Psoas muscle (tissue), 8 donors: ENCODE measurements at places on chromosomes 1 and 21. TPM values are rescaled to one million over a fixed set of nuclear protein-coding genes. Genes with fewer than 3 reads are reported as not detected.

DNA sequence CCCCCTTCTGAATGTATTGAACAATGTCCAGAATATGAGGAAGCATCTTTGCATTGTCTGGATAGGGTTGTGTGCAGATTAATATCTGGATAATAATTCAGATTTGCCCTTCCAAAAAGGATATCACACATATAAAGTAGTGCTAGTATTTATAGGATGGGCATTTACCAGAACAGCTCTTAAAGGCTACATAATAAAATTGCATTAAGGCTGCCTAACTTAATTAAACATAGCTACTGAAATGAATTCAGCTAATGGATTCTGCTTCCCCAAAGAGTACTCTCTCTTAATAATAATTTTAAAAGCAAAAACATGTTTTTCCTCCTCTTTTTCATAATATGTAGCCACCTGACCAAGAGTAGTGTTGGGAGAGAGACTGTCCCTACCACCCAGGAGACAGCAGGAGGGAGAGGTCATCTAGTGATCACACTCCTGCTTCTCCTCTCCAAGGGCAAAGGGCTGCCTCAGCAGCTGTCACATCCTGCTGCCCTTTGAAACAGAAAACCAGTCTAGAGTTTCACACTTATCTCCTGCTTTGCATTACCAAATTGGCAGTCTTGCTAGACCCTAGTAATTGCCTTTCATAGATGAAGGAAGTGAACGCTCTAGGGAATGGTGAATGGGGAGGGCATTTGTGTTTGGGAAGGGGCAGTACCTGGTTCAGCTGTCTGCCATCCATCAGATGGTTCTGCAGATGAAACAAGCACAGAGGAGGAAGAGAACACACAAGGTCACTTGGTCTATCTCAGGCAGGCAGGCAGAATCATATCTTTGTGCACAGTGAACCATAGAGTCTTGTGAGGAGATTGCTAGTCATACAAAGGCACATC is 29.3 kb upstream of the DDAH1 start:
- no peak for DNase-seq

ASCL5 gene
- total RNA-seq, result 0.26 TPM

DNA sequence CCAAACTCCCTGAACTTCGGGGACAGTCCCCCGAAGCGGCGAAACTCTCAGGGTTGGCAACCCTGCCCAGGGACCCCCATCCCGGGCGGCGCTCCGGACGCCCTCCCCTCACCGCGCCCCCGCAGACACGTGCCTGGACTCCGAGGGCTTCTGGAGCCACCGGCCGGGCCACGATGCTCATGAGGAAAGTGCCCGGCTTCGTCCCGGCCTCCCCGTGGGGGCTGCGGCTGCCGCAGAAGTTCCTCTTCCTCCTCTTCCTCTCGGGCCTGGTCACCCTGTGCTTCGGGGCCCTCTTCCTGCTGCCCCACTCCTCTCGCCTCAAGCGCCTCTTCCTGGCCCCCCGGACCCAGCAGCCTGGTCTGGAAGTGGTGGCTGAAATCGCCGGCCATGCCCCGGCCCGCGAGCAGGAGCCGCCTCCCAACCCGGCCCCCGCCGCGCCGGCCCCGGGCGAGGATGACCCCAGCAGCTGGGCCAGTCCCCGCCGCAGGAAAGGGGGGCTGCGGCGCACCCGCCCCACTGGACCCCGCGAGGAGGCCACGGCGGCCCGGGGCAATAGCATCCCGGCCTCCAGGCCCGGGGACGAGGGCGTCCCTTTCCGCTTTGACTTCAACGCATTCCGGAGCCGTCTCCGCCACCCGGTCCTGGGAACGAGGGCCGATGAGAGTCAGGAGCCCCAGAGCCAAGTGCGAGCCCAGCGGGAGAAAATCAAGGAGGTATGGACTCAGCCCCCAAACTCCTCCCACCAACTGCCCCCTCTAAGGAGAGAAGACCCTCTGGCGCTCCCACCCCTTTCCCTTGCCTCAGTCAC is 1.2 kb downstream of the MAN1C1 start:
- DNase-seq, result peak; percentile 31

SPATC1L gene
- total RNA-seq, result 3.9 TPM

- DNase-seq, result no peak
Observed at GRCh38 chr1:67833602-67833940, 304 bp upstream of the GNG12 start.

GRCh38 chr1:182473556-182473955 is 23.6 kb downstream of the RGSL1 start:
- DNase-seq, result no peak

GRCh38 chr1:178237121-178237520 is 143.2 kb downstream of the RASAL2 start:
- DNase-seq, result no peak

GRCh38 chr21:34791776-34792503 is 123.1 kb downstream of the CLIC6 start:
- DNase-seq, result no peak

DNA sequence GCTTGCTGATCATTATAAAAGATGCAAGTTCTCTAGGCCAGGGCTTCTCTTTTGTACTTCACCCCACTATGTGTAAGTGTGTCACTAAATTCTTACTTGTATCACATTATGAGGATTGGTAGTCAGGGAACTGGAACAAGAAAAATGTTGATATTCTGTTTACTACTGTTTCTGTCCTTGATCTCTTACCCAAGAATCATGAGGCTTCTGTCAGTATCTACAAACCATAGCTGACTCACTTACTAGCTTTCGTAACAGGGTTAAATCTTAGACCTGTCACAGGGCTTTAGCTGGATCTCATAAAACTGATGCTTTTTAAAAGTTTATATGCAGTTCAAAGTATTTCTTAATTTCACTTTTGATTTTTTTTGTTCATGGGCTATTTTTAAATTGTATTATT is 681.2 kb downstream of the PLPP3 start:
- no peak for DNase-seq

WNT4 gene
- total RNA-seq, result 0.27 TPM

DNA sequence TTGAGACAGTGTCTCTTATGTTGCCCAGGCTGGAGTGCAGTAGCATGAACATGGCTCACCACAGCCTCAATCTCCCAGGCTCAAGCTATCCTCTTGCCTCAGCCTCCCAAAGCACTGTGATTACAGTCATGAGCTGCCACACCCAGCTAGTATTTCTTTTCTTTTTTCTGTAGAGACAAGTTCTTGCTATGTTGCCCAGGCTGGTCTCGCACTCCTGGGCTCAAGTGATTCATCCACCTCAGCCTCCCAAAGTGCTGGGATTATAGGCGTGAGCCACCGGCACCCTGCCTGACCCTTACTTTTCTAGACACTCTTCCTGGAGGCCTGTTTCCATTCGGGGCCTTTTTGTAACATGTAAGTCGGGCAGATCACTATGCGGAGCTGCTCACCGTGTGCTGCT is 30.1 kb upstream of the SRP9 start:
- no peak for DNase-seq

DNA sequence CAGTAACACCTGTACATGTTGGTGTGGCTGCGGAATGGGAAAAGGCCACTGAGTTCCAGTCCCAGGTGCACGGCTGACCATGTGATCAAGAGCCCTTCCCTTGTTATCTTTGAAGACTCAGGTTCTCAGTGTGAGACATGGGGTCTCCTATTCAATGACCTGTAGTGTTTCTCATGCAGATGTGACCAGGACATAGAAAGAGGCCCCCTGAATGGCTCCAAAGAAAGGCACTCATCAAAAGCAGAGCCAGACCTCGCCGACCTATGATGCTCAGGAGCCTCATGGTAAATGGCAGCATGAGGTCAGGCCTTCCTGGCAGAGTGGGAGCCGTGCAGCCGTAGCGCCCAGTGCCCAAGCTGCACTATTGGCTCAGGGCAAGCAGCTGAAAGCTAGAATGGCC is 42.3 kb upstream of the HAO2 start:
- DNase-seq, result no peak

DNA sequence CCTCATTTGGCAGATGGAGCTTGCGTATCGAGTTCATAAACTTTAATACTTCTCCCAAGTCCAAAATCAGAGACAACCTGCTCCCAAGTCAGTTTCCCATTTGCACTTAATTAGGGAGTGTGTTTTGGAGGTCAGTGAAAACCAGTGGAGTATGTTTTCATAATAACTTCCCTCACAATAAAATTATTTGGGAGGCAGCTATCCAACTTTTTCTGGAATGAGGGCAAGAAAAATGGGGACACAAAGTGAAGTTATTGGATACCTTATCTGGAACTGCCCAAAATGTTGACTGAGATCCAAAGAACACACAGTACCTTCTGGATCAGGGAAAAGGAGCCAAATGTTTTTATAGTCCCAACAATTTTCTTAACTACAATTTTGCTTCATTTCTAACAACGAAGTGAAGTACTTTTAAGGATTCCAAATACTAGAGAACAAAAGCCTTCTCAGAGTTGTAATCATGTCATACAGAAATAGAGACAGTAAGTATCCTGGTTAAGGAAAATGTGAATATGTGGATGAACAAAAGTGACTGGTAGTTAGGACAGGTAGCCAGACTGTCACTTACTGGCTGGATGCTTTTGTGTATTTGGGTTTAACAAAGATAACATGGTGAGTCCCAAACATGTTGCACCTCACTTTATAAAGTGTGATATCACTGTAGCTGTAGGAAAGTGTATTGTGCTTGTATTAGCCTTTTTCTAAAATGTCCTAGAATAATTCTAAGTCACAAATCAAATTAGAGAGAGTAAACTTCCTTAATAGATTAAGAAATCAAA is 325.0 kb downstream of the HLX start:
- no peak for DNase-seq

DNA sequence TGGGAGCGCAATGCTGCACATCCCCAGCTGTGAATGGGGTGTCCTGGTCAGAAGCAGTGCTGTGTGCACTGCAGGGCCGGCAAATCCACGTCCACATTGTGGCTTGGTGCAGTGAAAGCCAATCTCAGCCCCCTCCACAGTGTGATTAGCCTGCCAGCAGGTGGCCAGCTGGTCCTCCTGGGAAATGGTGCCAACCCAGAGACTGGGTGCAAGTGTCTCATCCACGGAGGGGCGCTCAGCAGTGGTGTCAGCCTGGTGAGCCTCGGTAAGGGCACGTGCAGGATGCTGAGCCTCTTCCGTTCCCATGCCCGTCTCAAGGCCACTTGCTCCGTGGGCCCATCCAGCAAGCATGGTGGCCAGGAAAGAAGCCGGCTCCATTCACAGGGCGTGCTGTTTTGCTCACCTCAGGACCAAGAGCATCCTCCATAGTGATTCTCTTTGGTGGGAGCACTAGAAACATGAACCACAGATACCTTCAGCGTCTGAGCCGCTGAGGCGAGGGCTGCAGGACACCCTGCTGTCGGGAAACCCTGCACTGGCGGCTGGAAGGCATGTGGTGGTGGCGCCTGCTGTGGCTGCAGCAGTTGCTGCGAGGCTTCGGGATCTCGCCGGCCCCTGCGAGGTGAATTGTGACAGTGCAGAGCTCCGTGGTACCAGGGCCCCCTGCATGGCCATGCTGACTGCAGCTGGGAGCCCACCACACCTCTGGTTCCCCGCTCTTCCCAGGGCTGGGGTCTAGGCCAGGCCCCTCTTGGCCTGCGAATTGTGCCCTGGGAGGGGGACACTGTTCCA is 2.0 kb upstream of the SMYD3 start:
- DNase-seq, result no peak

DNA sequence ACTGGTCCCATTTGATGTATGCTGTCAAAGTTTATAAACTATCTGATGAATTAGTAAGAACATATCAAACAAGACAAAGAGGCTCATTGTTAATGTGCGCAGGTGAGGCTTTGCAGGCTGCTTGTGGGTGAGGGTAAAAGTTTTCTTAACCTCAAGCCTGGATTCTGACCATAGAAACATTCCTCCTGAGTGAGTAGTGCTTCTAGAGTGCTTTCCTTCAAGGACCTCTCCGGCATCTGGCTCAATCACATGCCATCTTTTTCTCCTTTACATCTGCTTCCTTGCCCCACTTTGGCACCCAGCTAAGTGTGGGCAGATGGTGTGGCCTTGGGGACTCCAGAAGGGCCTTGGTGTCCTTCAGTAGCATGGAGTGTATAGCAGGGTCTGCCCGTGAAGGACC is 104.0 kb downstream of the ROR1 start:
- no peak for DNase-seq

OR2L8 gene
- total RNA-seq, result not detected

DNA sequence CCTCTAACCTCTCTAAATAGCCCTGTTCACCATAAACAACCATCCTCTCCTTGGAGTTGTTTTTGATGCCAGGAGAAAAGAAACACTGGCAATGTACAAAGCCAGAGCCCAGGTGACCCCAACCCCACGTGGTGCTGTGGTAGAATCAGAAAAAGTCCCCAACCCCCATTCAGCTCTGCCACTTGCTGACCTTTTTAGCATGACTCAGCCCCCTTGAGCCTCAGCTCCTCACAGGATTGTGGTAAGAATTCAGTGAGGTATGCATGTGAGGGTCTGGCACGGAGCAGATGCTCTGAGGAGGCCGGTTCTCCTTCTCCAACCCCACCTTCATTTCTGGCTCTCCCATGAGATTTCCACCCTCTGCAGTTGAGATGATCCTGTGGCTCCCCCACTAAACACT is 11.1 kb upstream of the CHI3L1 start:
- DNase-seq, result no peak

DNA sequence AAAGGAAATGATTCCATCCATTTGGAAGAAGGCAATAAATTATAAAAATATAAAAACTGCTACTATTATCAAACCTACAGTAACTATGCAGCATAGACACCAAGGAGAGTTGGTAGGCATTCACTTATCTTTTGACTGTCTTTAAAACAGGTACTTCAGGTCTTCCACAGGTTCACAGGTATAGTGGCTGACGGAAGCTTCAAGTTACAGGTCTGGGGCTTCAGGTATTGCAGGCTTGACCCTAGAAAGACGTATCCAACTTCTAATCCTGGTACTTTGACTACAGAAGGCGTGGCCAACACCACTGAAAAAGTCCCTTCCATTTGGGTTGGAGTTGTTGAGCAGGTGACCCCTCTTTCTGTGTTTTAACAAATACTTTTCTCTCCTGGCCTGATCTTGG is 35.6 kb downstream of the YY1AP1 start:
- no peak for DNase-seq

LEPROT gene
- 22.8 TPM for total RNA-seq

- no peak for DNase-seq
Observed at GRCh38 chr1:180151508-180151907, 3.2 kb upstream of the QSOX1 start.

- DNase-seq, result no peak
Observed at GRCh38 chr1:63710761-63711380, 62.9 kb upstream of the ROR1 start.

- peak; percentile 68 for DNase-seq
Observed at GRCh38 chr1:231626951-231627614, 493 bp downstream of the DISC1 start.

DNA sequence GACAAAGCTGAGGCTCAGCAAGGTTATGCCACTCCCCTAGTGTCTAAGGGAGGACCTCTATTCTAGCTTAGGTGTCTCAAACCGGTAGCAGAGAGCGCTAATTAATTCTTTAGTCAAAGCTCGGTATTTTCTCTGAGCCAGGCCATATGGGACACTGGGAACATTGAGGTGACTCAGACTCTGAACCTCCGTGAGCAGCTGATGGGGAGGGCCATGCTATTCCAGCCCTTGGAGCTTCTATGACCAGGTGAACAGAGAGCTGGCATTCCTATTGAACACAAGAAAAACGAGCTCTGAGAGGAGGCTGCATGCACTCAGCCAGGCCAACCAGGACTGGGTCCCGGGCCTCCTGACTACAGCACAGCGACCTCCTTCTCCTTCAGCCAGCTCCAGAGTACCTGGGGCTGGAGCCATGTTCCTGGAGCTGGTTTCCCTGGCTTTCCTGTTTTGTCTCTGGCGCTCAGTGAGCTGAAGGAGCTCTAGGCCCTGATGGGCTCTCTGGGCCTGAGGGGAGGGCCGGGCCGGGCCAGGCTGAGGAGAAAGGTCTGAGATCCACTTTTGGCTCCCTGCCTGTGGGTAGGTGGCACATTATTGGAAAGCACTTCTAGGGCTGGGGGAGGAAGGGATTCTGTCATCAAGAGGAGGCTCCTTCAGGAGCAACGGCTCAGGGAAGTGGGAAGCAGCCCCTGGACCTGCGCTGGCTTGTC is 37.0 kb downstream of the SLC9A1 start:
- no peak for DNase-seq

PDPN gene
- total RNA-seq, result 22.4 TPM
